Activated CD4-positive, alpha-beta T cell treated with anti-CD3 and anti-CD28 coated beads, Interleukin-2, amount 50 U/mL, for 48 hours (primary cell): ENCODE measurements at places on chromosomes 13 and 19.

DNA sequence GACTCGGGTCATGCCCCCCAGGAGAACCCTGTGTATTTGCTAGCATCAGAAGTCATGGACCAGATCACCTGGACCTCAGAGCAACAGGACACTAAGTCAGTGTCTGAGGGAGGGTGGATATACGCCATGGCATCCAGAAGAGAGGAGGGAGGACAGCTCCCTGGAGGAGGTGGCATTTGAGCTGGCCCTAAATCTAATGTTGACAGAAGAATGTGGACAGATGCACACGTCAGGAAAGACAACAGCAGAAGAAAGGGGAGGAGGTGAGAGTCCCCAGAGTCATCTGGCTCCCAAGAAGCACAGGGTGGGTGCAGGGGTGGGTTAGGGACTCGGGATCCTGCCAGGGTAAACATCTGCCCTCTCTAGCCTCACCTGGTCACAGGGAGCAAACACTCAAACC, 24.5 kb upstream of the CCNE1 start:
- no peak for DNase-seq

DNA sequence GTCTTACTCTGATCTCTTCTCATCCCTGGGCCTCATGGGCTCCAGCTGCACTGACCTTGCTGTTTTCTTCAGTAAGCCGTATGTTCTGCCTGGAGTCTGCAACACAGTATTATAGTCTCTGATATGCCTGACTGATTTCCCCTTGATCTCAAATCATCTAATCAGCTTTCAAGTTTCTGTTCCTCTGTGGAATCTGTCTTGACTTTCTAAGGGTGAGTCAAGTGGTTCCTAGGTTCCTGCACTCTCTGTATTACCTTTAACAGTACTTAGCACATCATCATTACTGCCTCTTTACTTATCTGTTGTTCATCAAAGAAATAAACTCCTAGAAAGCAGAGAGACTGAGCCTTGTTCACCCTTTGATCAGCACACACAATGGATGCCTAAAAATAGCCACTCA, 350.7 kb downstream of the LMO7 start:
- no peak for DNase-seq

DNA sequence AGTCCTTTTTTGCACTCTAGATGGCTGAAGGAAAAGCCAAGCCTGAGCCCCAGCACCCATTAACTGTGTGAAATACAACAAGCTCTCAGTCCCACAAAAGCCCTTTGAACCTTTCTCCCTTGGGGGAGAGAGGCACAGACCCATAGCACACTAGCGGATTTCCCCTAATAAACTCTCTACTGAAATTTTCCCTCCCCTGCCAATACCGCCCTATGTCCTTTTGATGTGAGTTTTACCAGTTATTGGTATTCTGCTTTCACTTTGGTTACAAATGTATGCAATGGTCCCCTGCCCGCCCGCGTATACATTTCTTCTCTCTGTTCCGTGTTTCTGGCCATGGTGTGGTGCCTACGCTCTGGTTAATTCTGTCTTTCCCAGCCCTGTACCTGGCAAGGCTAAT, 54.0 kb upstream of the MYO16 start:
- DNase-seq, result no peak

- no peak for DNase-seq
Measured at GRCh38 chr13:34070006-34070405, 252.1 kb downstream of the RFC3 start.

DNA sequence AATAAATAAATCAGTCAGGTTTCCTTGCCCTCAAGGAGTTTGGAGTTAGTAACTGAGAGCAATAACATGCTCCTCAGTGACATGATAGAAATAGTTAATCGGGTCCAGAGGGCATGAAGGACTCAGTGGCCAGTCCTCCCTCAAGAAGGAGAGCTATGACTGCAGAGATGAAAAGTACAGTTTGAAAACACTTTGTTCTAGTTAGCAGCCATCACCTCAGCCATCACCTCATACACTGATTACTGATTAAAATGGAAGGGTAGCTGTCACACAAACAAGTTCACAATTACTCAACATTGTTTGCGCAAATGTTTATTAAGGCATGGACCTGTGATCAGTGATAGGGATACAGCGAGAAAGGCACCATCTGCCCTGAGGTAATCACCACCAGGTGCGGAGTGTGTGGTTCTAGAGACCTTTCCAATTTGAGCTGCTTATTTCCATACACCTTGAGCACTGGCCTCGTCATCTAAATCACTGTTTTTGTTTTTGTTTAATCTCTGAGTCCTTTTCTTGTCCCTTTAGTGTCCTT, 85.3 kb upstream of the RAP2A start:
- no peak for DNase-seq
